ENCODE measurements at places on chromosomes 6 and 20. TPM values are rescaled to one million over a fixed set of nuclear protein-coding genes. Genes with fewer than 3 reads are reported as not detected.

The IL17F gene
- total RNA-seq = 0.35 TPM

The C6orf163 gene
- 2.4 TPM for total RNA-seq

DNA sequence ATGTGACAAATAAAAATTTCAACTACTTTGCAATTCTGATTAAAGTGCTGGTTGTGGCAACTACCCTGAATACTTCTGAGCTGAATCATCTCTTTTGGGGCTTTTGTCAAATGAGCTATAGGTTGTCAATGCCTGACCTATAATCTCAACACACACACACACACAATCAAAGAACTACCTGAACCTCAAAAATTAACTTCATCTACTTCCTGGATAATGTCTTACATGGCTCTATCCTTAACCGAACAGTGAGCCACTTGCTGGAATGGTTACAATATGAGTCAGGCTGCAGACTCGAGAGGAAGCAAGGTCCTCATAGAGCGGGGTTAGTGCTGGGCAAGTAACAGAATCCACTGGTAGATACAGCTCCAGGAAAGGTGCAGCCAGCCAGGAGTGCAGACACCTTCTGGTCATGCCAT is 70.6 kb upstream of the DST start:
- H3K36me3 ChIP-seq = no peaks in the 10 kb centered on the region
- no peak overlapping the region for H3K27ac ChIP-seq
- DNase-seq = no peak
- no peak overlapping the region for H3K4me3 ChIP-seq
- peaks cover 5% of the 10 kb centered on the region for H3K27me3 ChIP-seq
- peaks cover 4% of the 10 kb centered on the region for H3K4me1 ChIP-seq

- H3K27me3 ChIP-seq = peaks cover 4% of the 10 kb centered on the region
- no peak for DNase-seq
- H3K4me1 ChIP-seq = peaks cover 16% of the 10 kb centered on the region
Measured at GRCh38 chr6:134533991-134534390, 216.1 kb upstream of the SGK1 start.

DNA sequence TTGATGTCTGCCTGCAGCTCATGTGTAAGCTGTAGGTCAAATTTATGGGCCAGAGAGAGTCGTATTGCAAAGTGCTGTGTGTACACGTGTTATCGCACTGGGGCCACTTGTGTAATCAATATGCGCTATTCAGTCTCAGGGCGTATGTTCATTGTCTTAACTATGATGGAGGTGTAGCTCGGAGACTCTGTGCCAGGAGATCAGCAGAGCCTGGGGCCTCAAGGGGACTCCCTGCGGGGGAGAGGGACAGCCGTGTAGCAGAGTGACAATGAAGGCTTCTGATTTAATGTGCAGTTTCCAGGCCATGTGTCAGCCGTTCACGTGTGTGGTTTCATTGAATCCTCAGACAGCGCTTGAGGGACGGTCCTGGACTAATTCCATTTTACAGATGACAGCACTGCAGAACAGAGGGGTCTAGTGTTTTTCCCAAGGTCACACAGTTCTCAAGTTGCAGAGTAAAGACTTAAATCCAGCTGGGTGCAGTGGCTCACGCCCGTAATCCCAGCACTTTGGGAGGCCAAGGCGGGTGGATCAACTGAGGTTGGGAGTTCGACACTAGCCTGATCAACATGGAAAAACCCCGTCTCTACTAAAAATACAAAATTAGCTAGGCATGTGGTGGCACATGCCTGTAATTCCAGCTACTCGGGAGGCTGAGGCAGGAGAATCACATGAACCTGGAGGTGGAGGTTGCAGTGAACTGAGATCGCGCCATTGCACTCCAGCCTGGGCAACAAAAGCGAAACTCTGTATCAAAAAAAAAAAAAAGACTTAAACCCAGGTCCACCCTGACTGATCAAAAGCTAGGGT is 242.5 kb downstream of the PREX1 start:
- peaks cover 57% of the 10 kb centered on the region for H3K27me3 ChIP-seq
- H3K27ac ChIP-seq = no peak overlapping the region
- DNase-seq = no peak
- no peak overlapping the region for H3K4me3 ChIP-seq
- H3K4me1 ChIP-seq = peaks cover 3% of the 10 kb centered on the region
